Fibroblast of villous mesenchyme (primary cell): ENCODE measurements at places on chromosomes 4 and X. TPM values are rescaled to one million over a fixed set of nuclear protein-coding genes. Genes with fewer than 3 reads are reported as not detected.

DNA sequence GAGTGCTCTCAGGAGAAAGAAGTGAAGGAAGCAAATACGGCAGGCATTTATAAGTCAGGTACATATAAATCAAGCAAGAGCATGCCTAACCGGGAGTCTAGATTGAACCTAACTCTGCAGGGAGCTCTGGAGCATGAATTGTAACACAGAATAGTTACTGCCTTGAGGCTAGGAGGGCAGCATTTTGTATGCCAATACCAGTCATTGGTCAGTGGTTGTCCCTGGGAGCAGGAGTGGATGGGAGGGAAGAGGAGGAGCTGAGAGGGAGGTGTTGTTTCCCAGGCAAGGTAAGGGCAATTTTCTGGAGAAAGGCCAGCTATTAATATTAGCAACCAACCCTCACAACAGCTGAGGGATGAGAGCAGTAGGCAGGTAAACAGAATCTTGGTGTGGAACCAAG is 224.7 kb upstream of the DCAF8L1 start:
- no peak for DNase-seq

DNA sequence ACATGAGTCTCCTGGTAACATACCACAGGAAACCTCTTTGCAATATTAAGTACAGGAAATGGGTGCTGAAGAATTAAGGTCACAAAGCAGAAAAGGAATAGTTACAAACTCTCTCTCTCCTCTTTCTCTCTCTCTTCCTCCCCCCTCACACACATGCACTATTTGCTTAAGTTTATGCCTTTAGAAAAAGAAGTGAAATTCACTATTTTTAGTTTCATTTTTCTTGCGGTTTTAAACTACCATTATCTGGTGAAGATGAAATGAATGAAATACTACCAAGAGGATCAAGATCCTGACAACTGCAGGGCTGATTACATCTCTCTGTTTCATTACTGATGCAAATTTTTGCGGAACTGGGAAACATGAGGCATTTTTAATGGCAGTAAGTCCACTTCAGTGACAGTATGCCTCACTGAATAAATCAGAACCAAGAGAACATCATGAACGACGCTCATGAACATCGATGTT is 64.3 kb upstream of the FTHL17 start:
- DNase-seq, result no peak

- no peak for DNase-seq
These were observed 26.8 kb downstream of the CRMP1 start for GRCh38 chr4:5865896-5866599.

DNA sequence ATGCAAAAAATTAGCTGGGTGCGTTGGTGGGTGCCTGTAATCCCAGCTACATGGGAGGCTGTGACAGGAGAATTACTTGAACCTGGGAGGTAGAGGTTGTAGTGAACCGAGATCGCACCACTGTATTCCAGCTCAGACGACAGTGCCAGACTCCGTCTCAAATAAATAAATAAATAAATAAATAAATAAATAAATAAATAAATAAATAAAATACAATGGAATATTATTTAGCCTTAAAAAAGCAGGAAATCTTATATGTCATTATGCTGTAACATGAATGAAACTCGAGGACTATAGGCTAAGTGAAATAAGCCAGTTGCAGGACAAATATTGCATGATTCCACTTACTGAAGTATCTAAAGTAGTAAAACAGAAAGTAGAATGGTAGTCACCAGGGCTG is 42.5 kb downstream of the RBM41 start:
- DNase-seq, result no peak

DNA sequence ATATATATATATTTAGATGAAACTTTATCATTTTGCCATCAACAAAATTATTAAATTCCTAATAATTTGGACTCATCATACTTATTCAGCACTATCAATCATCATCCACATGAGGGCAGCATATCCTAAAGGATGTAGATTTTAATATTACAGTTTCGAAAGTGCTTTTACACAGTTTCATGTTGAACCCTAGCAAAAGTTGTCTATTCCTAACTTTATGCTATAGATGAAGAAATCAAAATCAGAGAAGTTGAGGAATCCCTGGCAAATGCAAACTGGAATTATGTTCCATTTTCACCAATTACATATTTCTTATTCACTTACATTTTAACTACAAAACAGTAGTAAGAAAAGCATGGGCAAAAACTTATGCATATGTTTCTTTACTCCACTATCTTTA is 36.6 kb upstream of the UGT2A1 start:
- peak; percentile 30 for DNase-seq

GRCh38 chr4:154047733-154048132 is 258.9 kb upstream of the SFRP2 start:
- DNase-seq, result no peak

GRCh38 chrX:139930916-139931645 is 1.8 kb downstream of the ATP11C start:
- DNase-seq, result peak; percentile 11

- DNase-seq, result no peak
These were observed 9.7 kb downstream of the SLC39A8 start for GRCh38 chr4:102335616-102336015.

- DNase-seq, result peak; percentile 8
These were observed 143.3 kb downstream of the CAMK2D start for GRCh38 chr4:113618205-113618604.

GRCh38 chr4:113499696-113500095 is 261.8 kb downstream of the CAMK2D start:
- DNase-seq, result peak; percentile 46

DNA sequence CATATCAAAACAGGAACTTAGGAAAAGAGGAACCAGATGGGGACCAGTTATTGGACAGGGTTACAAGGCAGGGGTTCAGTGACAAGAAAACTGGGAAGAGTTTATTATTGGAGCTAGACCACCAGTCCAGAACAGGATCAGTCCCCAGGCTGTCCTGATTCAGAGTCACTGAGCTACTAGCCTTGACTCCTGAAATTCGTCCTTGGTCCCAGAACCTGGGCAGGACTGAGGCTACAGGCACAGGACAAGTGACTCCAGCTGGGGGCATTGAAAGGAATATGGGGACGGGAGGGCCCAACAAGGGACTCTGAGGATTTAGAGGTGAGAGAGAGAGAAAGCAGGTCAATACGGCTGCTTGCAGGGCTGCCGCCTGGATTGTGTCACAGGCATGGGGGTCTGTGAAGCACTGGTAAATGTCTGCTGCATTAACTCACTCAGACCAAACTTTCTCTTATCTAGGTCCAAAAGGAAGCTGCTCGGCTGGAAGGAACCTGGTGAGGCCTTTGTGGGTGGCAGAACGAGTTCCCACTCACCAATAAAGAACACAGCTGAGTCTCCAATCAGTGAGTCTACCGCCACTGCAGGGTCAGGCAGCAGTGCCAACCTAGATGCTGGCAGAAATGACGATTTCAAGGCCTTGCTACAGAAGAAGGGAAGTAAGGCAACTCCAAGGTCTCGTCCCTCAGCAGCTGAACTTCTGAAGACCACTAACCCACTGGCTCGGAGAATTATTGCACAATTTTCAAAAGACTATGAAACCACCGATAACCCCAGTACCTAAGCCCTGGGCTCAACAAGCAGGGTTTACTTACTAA is 11.3 kb upstream of the RTL5 start:
- DNase-seq, result no peak

Gene VSIG4
- total RNA-seq, result not detected in 2 replicates

Gene XAGE2
- total RNA-seq, result not detected in 2 replicates
